CD4-positive, CD25-positive, alpha-beta regulatory T cell (primary cell): ENCODE measurements at places on chromosomes 16 and 17. TPM values are rescaled to one million over a fixed set of nuclear protein-coding genes. Genes with fewer than 3 reads are reported as not detected.

Gene WSCD1
- polyA plus RNA-seq = not detected

Gene SSTR5
- polyA plus RNA-seq = not detected

Gene SMIM5
- not detected for polyA plus RNA-seq

Gene NPIPA8
- polyA plus RNA-seq = 0.55 TPM

Gene SMYD4
- 12.5 TPM for polyA plus RNA-seq

DNA sequence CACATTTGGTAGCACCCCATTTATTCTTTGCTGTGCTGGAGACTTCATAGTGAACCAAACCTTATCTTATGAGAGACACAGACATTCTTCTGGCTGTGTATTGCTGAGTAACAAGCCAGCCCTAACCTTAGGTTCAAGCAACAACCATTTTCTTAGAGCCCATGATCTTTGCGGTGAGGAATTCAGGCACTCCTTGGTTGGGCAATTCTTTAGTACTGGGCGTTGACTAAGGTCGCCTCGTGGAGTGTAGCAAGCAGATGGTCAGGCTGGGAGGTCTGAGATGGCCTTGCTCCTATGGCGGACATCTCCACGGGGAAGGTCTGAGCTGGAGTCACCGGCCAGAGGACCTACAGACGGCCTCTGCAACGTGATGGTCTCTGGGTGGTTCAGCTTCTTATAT, 43.1 kb downstream of the ARSG start:
- DNase-seq = no peak

DNA sequence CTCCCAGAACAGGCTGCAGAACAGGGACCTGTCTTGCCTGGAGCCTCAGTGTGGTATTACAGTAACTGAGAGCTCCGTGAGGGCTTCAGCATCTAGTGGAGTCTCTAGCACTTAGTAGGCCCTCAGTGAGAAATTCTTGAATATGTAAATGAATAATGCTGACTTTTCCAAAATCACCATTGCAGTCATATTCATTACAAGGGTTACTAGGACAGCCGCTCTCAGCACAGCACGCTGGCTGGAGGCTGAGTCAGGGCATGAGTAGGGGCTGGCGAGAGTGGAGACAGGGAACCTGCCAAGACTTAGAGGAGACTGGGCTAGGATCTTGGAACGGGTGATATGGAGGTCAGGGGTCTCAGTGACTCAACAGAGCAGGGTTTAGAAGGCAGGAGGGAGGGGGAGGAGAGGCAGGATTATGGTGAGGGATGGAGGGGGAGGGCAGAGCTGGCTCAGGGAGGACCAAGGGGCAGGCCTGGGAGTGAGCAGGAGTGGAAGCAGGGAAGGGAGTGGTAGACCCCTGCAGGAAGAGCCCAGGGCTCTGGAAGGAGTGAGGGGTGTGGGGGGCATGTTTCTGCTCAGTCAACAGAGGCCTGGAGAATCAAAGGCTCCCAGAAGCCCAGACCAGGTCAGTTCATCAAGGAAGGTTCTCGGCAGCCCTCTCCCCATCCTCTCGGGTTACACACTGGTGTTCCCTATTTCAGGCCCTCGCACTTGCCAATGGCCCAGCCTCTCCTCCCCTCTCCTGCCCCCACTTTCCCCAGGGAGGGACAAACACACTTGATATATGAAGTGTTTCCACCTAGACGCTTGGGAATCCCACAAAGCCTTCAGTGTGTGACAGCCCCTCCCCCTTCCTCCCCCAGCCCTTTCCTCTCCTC, 42.3 kb downstream of the FZD2 start:
- no peak for DNase-seq

DNA sequence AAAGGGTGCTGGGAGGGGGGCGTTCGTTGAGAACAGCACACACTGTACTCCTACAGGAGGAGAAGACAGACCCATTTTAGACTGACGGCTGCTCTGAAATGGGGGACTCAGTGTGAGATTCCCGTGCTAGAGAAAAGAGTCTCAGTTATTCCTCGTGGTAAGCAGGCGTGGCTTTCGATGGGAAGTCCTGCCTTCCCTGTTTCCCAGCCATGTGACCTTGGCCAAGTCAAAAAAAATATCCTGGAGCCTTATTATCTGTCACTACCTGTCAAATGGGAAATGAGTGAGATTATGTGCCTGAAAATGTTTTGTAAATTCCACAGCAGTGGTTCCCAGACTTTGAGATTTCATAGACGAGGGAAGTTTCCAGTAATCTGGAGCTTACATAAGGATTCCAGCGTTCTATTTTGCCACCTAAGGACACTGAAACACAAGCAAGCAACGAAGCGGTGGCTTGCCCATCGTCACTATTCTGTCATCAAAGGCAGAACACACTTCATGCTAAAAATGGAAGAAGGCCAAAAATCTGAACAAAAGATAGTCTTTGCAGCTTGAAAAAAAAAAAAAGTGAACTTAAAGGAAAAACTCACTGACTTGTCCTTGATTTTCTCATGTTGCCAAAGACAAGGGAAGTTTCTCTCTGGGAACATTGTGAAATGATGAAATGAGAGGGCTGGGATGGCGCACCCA, 253.4 kb upstream of the RPL38 start:
- DNase-seq = no peak

- no peak for DNase-seq
Observed at GRCh38 chr17:60798576-60798975, 120.9 kb downstream of the BCAS3 start.

DNA sequence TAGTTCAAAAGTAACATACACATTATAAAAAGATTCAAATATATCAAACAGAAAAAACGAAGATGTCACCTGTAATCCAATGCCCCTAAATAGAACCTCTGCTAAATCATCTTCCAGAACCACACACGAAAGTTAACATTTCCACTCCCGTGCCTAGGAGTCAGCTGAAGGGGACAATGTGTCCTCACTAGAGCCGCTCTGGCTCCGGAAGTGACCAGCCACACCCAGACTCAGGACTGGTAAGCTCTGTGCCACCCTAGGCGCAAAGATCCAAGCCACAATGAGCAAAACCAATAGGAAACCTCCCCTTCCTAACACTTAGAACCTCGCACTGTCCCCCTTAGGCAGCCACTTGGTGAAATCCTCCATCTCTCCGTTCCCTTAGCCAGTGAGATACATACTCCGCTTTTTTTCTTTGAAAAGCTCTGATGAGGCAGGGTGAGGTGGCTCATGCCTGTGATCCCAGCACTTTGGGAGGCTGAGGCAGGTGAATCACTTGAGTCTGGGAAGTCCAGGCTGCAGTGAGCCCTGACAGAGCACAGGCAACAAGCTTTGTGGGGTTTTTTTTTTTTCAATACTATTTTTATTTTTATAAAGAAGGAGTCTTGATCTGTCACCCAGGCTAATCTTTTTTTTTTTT, 11.8 kb downstream of the CTRB1 start:
- no peak for DNase-seq

DNA sequence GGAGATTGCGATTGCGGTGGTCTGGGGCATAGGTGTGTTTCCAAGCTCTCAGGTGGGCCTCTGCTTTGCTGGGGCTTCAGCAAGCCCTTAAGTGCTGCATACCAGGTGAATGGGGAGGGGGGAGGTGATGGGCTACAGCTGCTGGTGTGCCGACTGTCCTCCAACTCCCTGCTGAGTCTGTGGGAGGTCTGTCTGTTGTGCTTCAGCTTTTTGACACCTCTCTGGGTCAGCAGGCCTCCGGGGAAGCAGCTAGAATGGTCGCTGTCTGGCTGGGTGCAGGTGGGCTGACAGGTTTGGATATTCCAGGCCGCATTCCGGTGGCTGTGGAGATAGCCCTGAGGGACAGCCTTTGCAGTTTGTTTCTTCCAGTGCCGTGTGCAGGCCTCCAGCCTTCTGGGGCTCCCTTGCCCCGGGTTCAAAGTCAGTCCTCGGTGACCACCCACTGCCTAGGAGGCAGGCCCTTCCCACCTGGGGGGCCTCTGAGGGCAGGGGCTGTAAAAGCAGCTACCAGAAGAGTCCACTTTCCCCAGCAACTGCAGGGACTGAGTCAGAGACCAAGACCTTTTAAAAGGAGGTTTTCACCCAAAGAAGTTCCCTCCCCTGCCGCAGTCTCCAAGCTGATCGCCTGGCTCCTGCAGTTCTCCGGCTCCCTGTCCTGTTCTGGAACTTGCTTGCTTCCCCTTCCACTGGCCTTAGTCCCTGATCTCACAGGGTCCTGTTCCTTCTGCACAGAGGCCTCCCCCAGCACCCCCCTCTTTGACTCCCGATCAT, 2.0 kb upstream of the TTYH2 start:
- no peak for DNase-seq
